ENCODE measurements at places on chromosomes 2 and 18.

GRCh38 chr18:37163119-37163518 lies 334.2 kb downstream of the KIAA1328 start:
- no peak for DNase-seq

DNA sequence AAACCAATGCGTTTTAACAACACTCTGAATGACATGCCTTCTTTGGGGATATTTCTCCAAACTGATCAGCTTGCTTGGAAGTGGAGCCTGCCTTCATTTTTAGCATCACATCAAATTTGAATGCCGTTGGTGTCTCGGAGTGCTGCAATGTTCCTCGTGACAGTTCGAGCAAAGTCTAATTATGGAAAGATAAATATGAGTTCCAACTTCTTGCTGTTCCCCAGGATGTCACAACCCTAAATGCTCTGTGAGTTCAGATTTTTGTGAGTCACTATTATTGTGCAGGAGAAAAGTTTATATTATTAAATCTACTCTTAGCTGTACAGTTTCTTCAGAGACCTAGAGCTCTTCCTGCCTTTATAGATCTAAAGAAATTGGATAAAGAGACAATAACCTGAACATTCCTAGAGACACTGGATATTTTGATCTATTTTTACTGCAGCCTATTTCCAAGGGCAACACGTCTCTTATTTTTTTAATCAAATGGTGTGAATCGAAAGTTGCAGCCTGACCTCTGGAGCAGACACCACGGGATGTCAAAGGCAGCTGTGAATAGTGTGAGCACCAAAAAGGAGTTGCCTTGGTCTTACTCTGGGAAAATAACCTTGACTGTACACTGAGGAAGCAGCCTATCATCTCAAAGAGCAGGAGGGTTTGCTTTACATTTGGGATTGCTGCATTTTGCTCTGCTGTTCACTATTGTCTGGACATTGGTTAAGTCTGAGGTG lies 330.1 kb downstream of the TDRD15 start:
- no peak for DNase-seq

GRCh38 chr2:173347305-173348168 lies 7.1 kb upstream of the CDCA7 start:
- no peak for DNase-seq

DNA sequence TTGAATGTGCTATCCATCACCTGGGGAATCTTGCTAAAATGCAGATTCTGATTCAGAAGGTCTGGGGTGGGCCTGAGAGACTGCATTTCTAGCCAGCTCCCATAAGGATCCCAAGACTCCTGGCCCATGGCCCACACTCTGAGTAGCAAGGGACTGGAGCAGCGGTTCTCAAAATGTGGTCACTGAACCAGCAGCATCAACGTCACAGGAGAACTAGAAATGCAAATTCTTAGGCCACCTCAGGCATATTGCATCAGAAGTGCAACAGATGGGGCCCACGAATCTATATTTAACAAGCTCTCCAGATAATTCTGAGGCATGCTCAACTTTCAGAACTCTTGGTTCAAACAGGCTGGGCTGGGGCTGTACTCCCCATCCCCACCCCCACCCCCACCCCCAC lies 74.6 kb downstream of the DHRS9 start:
- DNase-seq, result no peak

GRCh38 chr2:189772212-189772611 lies 9.6 kb upstream of the OSGEPL1 start:
- no peak for DNase-seq

DNA sequence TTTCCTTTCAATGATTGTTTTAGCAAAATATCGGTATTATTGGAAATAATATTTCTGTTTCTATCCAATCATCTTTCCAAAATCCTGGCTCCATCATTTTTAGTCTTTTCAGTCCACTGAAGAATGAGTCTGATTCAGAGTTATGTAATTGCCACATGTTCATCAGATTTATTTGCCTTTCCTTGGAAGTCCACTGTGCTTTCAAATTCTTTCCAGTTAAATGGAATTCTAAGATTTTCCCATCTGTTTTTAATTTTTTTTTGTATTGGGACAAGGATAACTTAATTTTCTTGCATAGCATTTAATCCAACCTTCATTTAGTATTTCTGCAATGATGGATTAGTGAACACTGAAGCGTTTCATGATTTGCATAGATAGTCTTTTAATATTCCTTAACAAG lies 521.5 kb upstream of the NRXN1 start:
- no peak for DNase-seq

- no peak for DNase-seq
These were observed 165.2 kb upstream of the DTNA start for GRCh38 chr18:34544930-34545329.

- no peak for DNase-seq
These were observed 74.9 kb upstream of the APCDD1 start for GRCh38 chr18:10379522-10379921.

DNA sequence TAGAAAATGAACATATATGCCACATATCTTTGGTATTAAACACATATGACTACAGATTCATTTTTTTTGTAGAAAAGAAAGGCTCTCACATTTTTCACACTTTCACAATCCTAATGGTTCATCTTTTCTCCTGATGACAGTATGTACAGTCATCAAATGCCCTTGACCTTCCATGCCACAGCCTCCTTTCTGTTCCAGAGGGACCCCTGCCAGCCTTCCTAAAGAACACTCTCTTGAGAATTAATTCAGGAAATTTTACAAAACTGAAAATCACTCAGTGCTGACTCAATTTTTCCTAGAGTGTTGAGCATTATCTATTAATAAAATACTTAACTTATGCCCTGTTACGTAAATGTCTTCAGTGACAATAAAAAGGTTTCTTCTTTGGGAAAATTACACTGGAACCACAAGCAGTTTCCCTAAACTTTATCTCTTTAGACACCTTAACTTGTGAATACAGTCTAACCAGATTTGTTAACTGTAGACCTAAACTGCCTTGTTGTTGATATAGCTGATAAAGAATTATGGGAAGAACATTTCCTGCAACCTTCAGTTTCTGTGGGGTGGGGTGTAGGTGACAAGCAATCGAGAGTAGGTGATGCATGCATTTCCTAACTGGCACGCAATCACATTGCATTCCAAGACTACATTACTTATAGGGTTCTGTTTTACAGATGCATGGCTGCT lies 15.3 kb upstream of the ACOXL start:
- no peak for DNase-seq

DNA sequence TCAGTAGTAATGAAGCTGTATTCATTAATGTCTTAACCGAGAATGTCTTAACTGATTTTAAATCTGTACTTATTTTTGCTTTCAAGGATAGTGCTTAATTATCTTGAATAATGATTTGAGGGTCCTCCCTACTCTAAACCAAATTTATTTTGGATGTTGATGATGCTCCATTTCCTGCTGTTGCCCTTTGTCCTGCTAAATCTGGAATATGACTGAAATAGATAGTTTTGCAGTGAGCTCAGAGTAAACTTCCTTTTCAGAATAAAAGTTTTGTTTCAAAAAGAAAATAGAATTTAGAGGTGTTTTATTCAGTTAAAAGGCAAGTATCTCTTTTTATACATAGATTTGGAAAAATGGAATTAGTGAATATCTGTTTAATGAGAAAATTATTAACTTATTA lies 8.1 kb downstream of the NBEAL1 start:
- DNase-seq, result no peak

DNA sequence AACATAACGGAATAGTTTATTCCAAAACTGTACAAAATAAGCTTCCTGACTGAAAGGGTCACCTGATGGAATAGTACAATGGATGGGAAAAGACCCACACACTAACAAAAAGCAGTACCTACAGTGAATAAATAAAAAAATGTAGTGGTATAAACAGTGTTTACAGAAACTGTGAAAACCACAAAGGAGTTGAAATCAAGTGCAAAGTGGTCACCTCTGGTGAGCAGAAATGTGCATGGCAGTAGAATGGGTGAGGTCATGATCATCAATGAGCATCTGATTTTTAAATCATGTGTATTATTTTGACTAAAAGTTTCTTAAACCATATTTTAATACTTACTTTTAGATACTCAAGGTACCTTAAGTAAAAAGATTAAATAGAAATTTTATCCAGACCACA lies 11.4 kb downstream of the WDSUB1 start:
- DNase-seq, result no peak

DNA sequence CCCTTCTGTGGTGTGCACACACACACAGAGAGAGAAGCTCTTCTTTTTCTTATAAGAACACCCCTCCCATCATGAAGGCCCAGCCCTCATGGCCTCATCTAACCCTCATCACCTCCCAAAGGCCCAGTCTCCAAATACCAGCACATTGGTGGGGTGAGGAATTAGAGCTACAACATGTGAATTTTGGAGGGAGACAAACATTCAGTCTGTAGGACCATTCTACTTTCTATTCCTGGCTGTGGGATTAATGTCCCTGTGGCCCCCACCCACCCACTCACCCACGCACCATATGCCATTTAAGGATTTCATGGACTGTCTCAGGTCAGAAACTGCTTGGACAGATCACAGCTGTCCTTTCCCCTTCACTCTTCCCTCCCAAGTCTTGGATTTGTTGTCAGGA lies 190.2 kb downstream of the GBX2 start:
- DNase-seq, result no peak

- DNase-seq, result no peak
These were observed 304.4 kb downstream of the CTNNA2 start for GRCh38 chr2:79817288-79817687.

GRCh38 chr18:23618862-23619387 lies 32.6 kb upstream of the NPC1 start:
- DNase-seq, result no peak

DNA sequence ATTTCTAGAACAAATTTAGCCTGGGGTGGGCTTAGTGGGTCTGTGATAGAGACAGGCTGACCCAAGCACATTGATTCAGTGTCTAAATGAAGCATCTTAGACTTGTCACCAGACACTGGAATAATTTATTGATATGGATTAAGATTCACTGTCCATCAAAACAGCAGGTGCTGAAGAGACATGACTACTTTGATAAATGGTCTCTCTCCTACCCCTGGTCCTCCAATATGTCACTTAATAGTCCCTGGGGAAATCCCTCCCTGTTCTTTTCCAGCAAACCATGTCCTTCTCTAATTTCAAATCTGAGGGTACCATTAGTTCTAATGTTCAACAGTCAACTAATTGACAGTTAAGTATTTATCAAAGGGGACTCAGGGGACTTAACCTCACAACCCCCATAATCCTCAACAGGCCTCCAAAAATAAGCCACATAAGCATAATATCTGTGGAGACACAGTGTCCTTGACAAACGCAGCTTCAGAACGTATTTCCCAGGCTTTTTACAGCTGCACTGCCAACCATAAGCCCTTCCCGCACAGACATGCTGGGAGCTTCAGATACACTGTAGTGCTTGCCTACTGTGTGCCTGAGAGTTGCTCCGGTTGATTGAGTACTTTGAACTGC lies 391.0 kb downstream of the THSD7B start:
- no peak for DNase-seq

DNA sequence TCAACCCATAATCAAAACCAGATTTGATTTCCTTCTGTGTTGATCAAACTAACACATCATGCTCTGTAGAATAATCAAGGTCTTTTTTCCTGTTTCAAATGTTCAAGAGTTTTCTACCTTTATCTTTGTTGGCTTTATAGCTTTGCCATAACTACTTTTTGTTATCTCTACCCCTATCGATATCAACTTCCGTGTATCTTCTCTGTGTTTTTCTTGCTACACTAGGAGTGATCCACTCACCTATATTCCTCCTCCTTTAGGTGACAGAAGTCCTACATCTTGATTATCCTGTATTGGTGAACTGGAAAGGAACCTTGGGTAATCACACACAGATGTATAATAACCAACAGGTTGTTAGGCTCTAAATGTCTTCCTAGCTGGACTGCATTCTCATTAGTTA lies 85.5 kb downstream of the LTBP1 start:
- no peak for DNase-seq

DNA sequence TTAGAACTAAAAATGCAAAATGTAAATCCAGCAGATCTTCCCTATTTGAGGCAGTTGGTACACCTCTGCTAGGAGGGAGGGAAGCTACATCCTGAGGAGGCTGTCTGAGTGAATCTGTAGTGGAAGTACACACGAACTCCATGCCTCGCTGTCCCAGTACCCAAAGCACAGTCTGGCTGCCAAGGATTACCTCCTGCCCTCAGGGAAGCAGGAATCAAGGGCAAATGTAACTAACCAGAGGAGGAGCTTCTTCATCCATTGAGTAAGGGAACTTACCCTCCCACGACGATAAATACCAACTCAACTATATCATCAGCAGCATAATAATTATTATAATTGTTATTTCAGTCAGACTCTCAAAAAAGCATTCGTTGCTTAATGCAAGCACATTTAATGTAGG lies 2.1 kb downstream of the DHRS9 start:
- DNase-seq, result no peak

DNA sequence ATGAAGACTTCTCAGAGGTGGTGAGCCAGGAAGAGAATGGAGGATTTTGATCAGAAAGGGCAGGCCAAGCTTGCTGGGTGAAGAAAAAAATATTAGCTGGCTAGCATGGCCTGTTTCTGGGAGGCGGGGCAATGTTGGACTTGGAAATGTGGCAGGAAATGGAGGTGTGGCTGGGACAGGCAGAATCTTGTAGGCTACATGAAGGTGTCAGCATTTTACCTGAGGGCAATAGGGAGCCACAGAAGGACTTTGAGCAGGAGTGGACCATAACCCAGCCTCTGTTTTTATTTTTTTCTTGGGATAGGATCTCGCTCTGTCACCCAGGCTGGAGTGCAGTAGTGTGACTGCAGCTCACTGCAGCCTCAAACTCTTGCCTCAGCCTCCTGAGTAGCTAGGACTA lies 31.7 kb downstream of the EMX1 start:
- DNase-seq, result no peak

- DNase-seq, result no peak
These were observed 888 bp upstream of the TWSG1 start for GRCh38 chr18:9333441-9334328.

DNA sequence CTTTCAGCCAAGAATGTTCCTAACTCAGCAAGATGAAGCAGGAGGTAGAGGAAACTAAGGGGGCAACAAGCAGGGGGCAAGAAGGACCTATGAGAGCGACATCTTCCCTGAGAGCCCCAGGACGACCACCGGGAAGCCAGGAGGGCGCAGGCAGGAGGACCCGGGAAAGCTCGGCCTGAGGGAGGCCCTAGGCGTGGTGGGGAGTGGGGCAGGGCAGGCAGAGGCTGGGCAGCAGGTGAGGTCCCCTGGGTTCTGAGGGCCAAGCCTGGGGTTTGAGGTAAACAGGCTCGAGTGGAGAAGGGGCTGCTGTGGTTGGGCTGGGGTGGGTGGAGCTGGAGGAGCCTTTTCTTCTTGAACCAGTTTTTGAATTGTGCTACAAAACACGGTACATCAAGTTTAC lies 1.3 kb upstream of the ALPI start:
- DNase-seq, result no peak

All from central memory CD4-positive, alpha-beta T cell (primary cell).